ENCODE measurements at places on chromosomes 13 and 19. TPM values are rescaled to one million over a fixed set of nuclear protein-coding genes. Genes with fewer than 3 reads are reported as not detected.
A peak's percentile ranks its signal among the peaks of the same experiment; 100 is the strongest.

DNA sequence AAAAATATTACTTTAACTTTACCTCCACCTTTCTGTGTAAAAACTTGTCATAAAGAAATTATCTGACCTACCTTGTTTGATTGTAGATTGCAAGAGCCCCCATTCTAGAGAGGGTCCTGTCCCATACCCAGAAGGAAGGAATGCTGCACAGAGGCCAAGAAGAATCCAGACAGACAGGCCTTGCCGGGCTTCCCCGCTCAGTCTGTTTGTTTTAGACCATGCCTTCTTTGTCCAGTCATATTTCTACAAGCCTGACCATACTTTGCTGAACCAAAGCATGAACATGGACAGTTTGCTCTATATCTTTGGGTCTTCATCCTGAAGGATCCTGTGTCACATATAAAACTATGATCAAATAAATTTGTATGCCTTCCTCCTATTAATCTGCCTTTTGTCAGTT lies 95.8 kb upstream of the MYCBP2 start:
- no peak overlapping the region for H3K4me3 ChIP-seq
- DNase-seq = no peak
- no peaks in the 10 kb centered on the region for H3K4me1 ChIP-seq
- no peak overlapping the region for H3K27ac ChIP-seq
- H3K36me3 ChIP-seq = no peaks in the 10 kb centered on the region

GRCh38 chr19:12668932-12669269 lies 2.3 kb downstream of the WDR83 start:
- H3K4me1 ChIP-seq = peaks cover 30% of the 10 kb centered on the region
- peak overlapping the region; percentile 58 for H3K4me3 ChIP-seq
- no peak for DNase-seq
- H3K36me3 ChIP-seq = peaks cover 47% of the 10 kb centered on the region

- no peaks in the 10 kb centered on the region for H3K4me1 ChIP-seq
- no peak overlapping the region for H3K27ac ChIP-seq
- H3K4me3 ChIP-seq = no peak overlapping the region
- no peaks in the 10 kb centered on the region for H3K36me3 ChIP-seq
- H3K27me3 ChIP-seq = no peaks in the 10 kb centered on the region
Observed at GRCh38 chr13:82747958-82748357, 1134.3 kb downstream of the SLITRK1 start.

DNA sequence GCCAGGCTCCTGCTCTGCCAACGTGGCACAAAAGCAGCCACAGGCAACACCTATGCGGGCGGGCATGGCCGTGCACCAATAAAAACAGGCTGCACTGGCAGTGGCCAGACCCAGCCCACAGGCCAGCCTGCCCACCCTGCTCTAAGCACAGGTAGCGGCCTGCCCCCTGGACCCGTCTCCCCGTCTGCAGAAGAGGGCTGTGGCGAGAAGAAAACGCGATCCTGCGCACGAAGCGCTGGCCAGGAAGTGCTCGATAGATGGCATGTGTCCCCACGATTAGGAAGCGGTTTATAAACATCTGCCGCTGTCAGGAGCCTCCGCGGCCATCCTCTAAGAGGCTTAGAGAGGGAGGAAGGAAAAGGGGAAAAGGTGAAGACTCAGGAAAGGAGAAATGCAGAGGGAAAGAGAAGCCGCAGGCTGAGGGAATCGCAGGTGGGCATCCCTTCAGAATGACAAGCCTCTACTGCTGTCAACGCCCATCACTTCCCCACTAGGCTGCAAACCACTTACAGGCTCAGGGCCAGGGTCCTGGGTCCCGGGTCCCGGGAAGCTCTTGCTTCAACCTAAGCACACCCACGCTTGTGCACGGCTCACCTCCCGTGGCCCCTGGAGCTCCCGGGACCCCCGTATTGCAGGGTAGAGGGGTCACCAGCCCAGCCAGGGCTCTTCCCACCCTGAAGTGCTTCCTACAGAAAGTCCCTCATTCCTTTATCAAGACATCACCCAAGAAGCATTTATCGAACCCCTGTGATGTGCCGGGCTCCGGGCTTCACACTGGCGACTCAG lies 10.5 kb downstream of the MLLT1 start:
- no peaks in the 10 kb centered on the region for H3K27me3 ChIP-seq
- H3K4me3 ChIP-seq = no peak overlapping the region
- H3K4me1 ChIP-seq = peaks cover 70% of the 10 kb centered on the region
- H3K27ac ChIP-seq = peak overlapping the region; percentile 48
- H3K36me3 ChIP-seq = peaks cover 16% of the 10 kb centered on the region

DNA sequence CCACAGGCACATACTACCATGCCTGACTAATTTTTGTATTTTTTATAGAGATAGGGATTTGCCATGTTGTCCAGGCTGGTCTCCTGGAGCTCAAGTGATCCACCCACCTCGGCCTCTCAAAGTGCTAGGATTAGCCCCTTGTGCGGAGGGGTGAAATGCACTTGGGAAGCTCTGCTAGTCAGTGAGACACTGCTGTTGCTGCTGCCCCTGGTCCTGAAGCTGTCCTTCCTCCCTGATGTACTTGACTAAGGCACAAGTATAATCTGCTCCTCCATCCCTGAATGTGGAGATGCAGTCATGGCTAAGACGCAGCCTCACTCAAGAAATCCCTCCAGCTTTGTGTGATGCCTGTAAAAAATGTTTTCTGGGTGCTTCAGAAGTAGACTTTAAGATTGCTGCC lies 124.5 kb downstream of the KCTD15 start:
- H3K36me3 ChIP-seq = no peaks in the 10 kb centered on the region
- H3K4me3 ChIP-seq = no peak overlapping the region
- no peaks in the 10 kb centered on the region for H3K27me3 ChIP-seq

DNA sequence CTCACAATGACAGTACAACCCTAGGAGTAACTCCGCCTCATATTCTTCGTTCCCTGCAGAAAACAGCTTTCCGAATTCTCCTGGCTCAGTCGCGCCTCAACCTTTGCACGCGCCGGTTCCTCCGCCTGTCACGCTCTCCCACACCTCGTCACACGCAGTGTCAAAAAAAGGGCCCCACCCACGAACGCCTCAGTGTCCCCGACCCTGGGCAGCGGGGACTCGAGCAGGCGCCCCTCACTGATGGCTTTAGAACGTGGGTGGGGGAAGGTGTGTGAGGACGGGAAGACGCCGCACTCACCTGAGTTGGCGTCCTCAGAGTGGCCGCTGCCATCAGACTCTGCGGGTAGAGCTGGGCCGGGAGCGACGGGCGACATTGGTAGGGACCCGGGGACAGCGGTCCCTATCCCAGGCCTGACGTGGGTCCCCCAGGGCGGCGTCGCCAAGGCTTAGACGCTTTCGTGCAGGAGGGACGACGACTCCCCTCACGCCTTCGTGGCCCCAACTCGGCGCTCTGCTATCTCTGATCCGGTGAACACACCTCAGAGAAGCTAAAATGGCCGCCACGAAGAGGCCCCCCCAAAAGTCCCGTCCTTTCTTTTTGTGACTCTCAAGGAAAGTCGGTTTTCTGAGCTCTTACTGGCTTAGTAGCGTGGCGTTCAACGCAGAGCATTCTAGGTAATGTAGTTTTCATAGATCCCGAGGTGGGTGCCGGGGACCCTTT lies at the start of gene ZNF154:
Gene ZNF154, minus strand, starts transcription at position 564 of the 721 bp plus-strand sequence. Its CDS starts 233 bp downstream, at position 331.
- no peaks in the 10 kb centered on the region for H3K27me3 ChIP-seq
- no peak for DNase-seq

- no peaks in the 10 kb centered on the region for H3K27me3 ChIP-seq
- no peak for DNase-seq
- no peak overlapping the region for H3K4me3 ChIP-seq
Observed at GRCh38 chr13:72693832-72694231, 33.6 kb downstream of the MZT1 start.

DNA sequence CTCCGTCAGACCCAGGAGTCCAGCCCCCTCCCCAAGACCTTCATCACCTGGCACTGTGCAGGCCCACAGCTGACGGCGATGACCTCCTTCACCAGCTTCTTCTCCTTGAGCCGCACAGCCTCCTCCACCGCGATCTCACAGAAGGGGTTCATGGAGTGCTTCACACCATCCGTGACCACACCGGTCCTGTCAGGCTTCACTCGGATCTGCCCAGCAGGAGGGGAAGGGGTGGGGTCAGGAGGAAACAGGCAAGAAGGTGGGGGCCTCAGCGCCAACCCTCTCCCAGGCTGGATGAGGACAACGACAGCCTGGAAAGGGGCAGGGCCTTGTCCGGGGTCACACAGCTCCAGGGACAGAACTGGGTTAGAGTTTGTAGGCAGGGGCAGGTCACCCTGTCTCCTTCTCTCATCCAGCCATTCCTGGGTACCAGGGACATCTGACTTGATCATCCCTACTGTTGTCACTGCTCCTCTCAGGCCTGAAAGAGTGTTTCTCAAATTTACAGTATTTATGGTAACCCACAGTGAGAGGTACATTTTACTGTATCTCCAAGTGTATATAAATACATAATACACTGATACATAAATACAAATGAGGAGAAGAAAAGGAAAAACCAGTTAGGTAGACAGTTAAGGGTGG lies 12.0 kb downstream of the ETFB start:
- peaks cover 37% of the 10 kb centered on the region for H3K4me1 ChIP-seq
- DNase-seq = no peak
- H3K27me3 ChIP-seq = no peaks in the 10 kb centered on the region
- no peak overlapping the region for H3K27ac ChIP-seq
- H3K36me3 ChIP-seq = peaks cover 38% of the 10 kb centered on the region

DNA sequence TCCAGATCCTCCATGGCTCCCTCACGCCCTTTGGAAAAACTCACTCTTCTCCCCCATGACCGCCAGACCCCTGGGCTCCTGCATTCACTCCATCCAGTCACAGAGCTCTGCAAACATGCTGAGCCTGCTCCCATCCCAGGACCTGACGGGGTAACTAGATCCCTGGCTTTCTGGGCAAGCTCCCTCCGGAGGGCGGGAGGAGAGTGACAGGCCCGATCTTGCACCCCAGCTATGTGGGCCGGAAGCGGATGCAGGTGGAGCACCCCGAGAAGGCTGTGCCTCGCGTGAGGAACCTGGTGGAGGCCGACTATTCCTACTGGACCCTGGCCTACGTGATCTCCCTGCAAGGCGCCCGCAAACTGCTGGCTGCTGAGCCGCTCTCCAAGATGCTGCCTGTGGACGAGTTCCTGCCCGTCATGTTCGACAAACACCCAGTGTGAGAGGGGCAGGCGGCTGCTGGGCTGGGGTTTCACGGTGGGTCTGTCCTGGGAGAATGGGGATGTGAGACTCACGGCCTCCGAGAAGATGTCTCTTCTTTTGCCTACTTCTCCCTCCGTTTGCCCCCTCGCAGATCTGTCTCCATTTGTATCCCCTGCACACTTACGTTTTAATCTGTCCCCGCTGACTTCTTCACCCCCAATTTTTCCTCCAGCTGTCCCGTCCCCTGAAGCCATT lies 25.2 kb downstream of the COLGALT1 start:
- peaks cover 74% of the 10 kb centered on the region for H3K36me3 ChIP-seq
- DNase-seq = no peak
- H3K4me3 ChIP-seq = no peak overlapping the region
- H3K4me1 ChIP-seq = no peaks in the 10 kb centered on the region

- no peak overlapping the region for H3K27ac ChIP-seq
- H3K36me3 ChIP-seq = no peaks in the 10 kb centered on the region
- H3K4me1 ChIP-seq = no peaks in the 10 kb centered on the region
Observed at GRCh38 chr13:39961036-39961435, 305.6 kb downstream of the COG6 start.

- no peak overlapping the region for H3K27ac ChIP-seq
- peaks cover 3% of the 10 kb centered on the region for H3K27me3 ChIP-seq
- H3K4me1 ChIP-seq = no peaks in the 10 kb centered on the region
- H3K36me3 ChIP-seq = no peaks in the 10 kb centered on the region
Observed at GRCh38 chr13:112333756-112334543, 42.2 kb upstream of the SPACA7 start.

- no peaks in the 10 kb centered on the region for H3K4me1 ChIP-seq
- H3K36me3 ChIP-seq = no peaks in the 10 kb centered on the region
- DNase-seq = no peak
- H3K27ac ChIP-seq = no peak within 1 kb of the TSS
Observed at GRCh38 chr19:8721334-8721733, at the start of gene OR2Z1. TSS of gene OR2Z1 (plus strand) at chr19:8721634. CDS start at chr19:8731029, 9,395 bp downstream.

- H3K4me3 ChIP-seq = no peak overlapping the region
- H3K36me3 ChIP-seq = no peaks in the 10 kb centered on the region
- H3K4me1 ChIP-seq = no peaks in the 10 kb centered on the region
- no peak overlapping the region for H3K27ac ChIP-seq
- no peak for DNase-seq
Observed at GRCh38 chr19:33628921-33629825, 7.4 kb downstream of the CHST8 start.

- H3K27me3 ChIP-seq = no peaks in the 10 kb centered on the region
- no peak overlapping the region for H3K4me3 ChIP-seq
- no peaks in the 10 kb centered on the region for H3K36me3 ChIP-seq
Observed at GRCh38 chr13:74184283-74184682, 50.1 kb upstream of the KLF12 start.

DNA sequence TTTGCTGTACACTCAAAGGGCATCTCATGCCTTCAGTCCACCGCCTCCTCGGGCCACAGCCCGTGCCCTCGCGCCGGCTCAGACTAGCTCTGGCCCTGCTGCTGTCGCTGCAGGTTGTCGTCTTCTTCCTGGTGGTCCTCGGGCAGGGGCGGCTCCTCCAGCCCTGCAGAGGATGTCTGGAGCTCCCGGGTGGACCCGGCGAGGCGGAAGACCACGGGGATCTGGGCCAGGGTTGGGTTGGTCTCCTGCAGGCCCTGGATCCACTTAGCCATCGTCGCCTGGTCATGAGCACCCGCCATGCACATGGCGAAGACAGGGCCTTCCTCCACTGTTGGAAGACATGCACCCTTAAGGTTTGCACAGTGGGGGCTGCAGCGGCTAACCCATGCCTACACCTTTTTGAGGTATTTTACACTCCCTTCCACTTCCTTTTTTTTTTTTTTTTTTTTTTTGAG lies 489 bp upstream of the ZNF653 start:
- no peaks in the 10 kb centered on the region for H3K27me3 ChIP-seq
- H3K36me3 ChIP-seq = no peaks in the 10 kb centered on the region
- no peak for DNase-seq
- H3K27ac ChIP-seq = peak overlapping the region; percentile 98

- no peak overlapping the region for H3K27ac ChIP-seq
- H3K36me3 ChIP-seq = no peaks in the 10 kb centered on the region
- H3K4me1 ChIP-seq = no peaks in the 10 kb centered on the region
- no peak for DNase-seq
Observed at GRCh38 chr13:64556376-64556775, 2673.8 kb downstream of the PCDH9 start.

HCST gene
- total RNA-seq = not detected

IZUMO2 gene
- not detected for total RNA-seq

CYP2A6 gene
- total RNA-seq = not detected

KLK4 gene
- not detected for total RNA-seq

IGFL3 gene
- not detected for total RNA-seq

CATSPERD gene
- not detected for total RNA-seq

KCNC3 gene
- total RNA-seq = not detected

CEACAM4 gene
- not detected for total RNA-seq

GARIN5B gene
- total RNA-seq = not detected

OVOL3 gene
- not detected for total RNA-seq

SWSAP1 gene
- 2.9 TPM for total RNA-seq

Measured in esophagus squamous epithelium (tissue), 5 donors.